ENCODE measurements at places on chromosomes 12 and 14.

DNA sequence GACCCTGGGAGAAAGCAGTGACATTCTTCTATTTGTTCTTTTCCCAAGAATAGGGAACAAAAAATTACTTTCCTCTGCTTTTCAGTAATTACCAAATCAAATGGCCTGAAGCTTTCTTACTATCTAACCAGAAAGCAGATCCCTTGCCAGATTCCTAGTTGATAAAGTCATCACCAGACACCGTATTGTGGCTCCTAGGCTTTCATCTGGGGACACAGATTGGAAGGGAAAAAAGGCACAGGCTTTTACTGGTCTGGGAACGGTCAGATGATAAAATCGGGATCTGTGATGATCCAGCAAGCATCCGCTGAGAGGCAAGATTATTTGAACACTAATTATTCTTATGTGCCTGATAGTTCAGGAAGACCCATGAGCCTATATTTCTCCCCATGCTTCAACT, 79.1 kb upstream of the BCL2L14 start:
- DNase-seq, result no peak

DNA sequence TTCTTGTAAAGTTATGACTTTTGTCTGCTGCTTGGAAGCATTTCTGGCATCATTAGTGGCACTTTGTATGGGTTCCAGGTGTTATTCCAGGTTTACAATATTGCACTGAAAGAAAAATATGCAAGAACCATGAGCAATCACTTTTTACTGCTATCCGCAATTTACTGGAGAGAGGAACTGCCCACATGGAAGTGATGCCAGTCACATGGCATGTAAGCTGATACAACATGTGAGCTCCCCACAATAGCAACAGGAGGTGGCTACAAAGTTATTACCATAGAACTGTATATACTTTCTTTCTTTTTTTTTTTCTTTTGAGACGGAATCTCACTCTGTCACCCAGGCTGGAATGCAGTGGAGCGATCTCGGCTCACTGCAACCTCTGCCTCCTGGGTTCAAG, 1012.1 kb downstream of the BCL11B start:
- no peak for DNase-seq

DNA sequence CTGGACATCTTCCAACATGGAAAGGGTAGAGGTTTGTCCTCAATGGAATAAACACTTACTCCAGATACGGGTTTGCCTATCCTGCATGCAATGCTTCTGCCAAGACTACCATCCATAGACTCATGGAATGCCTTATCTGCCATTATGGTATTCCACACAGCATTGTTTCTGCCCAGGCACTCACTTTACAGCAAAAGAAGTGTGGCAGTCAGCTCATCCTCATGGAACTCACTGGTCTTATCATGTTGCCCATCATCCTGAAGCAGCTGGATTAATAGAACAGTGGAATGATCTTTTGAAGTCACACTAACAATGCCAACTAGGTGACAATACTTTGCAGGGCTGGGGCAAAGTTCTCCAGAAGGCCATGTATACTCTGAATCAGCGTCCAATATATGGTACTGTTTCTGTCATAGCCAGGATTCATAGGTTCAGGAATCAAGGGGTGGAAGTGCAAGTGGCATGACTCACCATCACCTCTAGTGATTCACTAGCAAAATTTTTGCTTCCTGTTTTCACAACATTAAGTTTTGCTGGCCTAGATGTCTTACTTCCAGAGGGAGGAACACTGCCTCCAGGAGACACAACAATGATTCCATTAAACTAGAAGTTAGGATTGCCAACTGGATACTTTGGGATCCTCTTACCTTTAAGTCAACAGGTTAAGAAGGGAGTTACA, 140.4 kb downstream of the SLC35F4 start:
- DNase-seq, result no peak

DNA sequence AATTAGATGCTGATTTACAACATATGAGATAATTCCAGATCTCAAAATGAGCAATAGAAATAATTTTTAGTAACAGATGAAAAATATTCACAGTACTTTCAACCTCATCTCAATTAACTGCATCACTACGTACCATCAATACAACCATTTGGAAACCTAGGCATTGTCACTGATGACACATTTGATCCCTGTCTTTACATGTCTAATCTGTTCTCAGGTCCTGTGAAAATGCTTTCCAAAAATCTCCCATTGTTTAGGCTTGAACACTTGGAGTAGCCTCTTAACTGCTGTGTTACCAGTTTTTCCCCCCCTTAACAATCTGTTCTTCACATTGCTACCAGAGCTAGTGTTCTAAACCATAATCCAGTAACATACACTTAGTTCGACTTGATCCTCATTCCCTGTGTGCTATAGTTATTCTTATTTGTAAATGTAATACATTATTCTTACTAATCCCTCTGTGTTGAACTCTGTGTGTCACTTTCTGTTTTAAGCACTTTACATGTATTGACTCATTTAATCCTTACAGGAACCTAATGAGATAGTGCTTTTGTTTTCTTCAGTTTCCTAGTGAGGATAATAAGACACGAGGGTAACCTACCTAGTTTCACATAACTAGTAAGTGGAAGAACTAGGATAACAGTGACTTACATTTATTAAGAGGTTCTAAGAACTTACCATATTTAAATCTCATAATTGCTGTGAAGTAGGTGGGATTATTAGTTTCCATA, 41.7 kb downstream of the LARP4 start:
- DNase-seq, result no peak

GRCh38 chr12:47841910-47842309, 22.2 kb upstream of the HDAC7 start:
- DNase-seq, result no peak

DNA sequence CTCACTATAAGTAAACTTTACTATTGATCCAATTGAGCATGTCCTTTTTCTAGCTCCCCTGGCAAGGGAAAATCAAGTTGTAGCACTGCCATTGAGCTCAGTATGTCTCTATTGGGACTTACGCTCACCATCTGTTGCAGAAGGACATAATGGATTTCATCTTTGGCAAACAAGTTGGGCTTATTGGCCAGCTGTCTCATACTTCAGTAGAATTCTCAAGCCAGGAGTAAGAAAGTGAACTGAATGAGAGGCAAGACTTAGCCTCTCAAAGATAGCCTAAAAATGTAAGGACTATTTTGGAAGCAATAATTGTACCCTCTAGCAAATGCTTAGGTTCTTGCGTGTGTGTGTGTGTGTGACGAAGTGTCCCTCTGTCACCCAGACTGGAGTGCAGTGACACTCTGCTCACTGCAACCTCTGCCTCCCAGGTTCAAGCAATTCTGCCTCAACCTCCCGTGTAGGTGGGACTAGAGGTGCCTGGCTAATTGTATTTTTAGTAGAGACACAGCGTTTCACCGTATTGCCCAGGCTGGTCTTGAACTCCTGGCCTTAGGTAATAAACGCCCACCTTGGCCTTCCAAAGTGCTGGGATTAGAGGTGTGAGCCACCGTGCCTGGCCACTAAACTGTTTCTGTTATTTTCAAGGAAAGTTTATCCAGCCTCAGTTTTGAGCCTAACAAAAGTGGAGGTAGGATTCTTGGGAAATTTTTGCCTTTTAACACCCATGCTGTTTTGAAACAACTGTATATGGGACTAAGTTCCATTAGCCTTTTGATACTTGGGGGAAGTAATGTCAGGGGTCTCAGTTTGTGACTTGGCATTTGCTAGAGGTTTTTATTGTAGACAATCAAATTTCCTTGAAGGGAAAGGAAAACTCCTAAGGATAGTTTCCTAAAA, 7.0 kb downstream of the HNRNPA1 start:
- no peak for DNase-seq

GRCh38 chr12:10220398-10221077, 7.9 kb downstream of the GABARAPL1 start:
- DNase-seq, result no peak

GRCh38 chr14:83607682-83608081, 1922.3 kb upstream of the FLRT2 start:
- DNase-seq, result no peak

DNA sequence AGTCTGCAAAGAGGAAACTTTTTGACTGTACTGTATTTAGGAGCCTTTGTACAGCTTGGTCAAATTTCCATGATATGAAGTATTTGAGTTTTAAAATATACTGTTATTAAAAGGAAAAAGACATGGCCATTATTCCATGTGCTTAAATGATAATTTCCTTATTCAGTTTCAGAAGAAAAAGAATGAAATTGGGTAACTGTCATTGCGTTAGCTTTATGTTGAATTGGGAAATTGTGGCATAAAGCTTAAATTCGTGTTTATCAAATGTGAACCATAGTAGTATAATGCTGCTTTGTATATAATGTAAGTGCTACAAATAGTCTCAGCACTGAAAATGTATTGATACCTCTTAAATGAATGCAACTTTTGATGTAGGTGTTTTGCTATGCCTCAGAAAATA, 64.9 kb downstream of the ETNK1 start:
- no peak for DNase-seq

GRCh38 chr14:86799244-86799647, 1193.7 kb downstream of the GALC start:
- no peak for DNase-seq

GRCh38 chr12:101919447-101919846, 42.1 kb downstream of the DRAM1 start:
- DNase-seq, result no peak

GRCh38 chr12:127459166-127459565, 807.8 kb upstream of the TMEM132C start:
- DNase-seq, result no peak

DNA sequence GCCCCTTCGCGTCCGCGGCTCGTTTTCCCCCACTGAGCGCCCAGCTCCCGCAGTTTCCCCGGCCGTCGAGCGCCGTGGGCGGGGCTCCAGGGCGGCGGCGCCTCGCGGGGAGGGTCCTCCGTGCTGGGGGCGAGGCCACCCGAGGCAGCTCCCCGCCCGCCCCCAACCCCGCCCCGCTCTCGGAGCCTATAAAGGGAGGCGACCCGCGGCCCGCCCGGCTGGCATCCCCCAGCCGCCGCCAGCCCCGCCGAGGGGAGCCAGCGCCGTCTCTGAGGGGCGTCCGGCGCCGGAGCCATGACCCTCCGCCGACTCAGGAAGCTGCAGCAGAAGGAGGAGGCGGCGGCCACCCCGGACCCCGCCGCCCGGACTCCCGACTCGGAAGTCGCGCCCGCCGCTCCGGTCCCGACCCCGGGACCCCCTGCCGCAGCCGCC, at the start of gene TAMALIN:
TAMALIN (plus strand) TSS at position 221 of the 432 bp plus-strand sequence; CDS start at position 295, 74 bp downstream.
- peak; percentile 90 for DNase-seq

DNA sequence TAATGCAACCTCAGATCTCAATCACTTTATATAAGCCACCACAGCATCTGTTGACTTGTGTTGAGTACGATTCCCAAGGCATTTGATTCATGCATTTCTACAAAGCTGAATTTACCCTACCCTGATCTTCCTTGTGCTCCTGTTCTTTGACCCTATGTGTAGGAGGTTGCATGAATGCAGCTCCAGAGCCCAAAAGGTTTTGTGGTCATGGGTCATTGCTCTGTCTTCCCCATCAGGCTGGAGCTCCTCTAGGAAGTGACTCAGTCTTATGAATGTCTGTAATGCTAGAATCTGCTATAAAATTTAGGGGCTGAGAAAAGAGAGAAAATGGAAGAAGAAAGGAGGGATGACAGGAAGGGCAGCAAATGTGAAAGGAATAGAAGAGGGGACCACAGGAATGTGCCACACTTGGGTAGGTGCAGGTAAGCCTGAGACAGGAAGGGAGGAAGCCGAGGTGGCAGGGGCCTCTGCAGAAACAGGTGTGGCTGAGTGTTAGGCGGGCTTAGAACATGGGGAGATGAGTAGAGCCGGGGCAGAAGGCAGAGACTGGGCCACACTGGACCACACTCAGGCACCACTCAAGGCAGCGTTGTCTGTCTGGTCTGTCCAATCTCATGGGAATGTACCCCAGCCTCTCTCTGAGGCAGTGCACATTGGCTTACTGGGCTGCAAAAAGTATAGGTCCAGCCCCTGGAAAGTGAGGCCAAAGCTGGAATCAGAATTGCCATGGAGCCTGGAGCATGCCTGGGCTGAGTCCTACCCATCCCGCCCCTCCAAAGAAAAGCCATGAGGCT, 334.1 kb downstream of the BCL11B start:
- DNase-seq, result no peak

GRCh38 chr12:42396473-42397259, 70.7 kb downstream of the PPHLN1 start:
- DNase-seq, result no peak

- DNase-seq, result no peak
Measured at GRCh38 chr14:52877628-52878027, 73.2 kb downstream of the FERMT2 start.

DNA sequence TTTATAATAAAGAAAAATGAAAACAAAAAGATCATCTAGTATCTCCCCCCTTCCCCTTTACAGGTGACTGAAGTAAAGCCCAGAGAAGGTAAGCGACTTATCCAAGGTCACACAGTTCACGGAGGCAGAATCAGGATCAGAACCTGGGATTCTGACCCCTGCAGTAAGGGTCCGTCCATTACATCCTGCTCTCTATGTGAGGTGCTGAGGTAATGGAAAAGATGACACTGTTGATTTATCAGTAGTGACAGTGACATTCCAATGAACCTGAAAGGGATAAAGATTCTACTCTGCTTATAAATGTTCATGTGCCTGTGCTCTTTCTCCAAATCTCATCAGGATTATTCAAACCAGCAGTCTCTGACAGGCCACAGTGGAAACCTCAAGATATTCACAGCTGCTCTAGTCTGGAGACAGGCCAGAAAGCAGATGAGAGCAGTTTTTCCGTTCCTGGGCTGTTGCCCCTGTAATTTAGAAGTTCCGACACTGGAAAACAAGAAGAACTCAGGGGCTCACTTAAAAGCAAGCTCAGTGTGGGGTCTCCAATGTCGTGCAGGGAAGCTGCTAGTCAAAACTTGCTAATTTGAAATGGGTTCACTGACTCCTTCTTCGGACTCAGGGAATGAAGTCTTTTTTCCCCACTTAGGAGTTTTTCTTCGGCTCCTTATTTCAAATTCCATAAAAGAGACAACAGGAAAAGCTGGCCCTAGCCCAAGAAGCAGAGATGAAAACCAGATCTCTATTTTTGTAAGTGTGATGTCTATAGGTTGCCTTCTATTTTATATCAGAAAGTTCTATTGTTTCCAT, 131.8 kb upstream of the EEA1 start:
- no peak for DNase-seq

GRCh38 chr14:101352567-101352966, 208.7 kb upstream of the DIO3 start:
- DNase-seq, result no peak

DNA sequence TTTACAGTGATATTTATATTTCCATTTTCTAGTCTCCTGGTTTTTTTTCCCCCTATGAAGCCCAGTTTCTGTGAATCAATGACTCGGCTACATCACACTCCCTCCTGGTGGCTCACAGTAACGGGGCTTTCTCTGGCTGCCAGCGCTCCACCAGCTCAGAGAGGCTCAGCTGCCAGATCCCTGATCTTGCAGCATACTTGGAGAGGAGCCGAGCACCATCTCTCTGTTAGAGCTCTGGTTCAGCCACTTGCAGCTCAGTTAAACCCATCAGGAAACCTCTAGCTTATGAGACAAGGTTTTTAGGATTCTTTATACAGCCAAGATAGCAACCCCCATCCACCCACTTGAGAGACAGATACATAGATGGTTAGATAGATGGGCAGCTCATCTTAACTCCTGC, 74.6 kb downstream of the CIT start:
- DNase-seq, result no peak

Measured in memory B cell (primary cell).